ENCODE measurements at places on chromosomes 7 and 10. TPM values are rescaled to one million over a fixed set of nuclear protein-coding genes. Genes with fewer than 3 reads are reported as not detected.

The CPVL gene
- 125 TPM for total RNA-seq

The TFEC gene
- 9.1 TPM for total RNA-seq

The MAP3K8 gene
- total RNA-seq = 7.5 TPM

The TMEM229A gene
- not detected for total RNA-seq

The EPHB6 gene
- total RNA-seq = 75.6 TPM

The SORCS1 gene
- total RNA-seq = 3.6 TPM

The WNT8B gene
- 0.14 TPM for total RNA-seq

The MYL10 gene
- not detected for total RNA-seq

The MMP21 gene
- not detected for total RNA-seq

The GPC2 gene
- total RNA-seq = 11.2 TPM

The CDHR3 gene
- 2.2 TPM for total RNA-seq

The ZNF282 gene
- 7.6 TPM for total RNA-seq

The SPDYE9 gene
- not detected for total RNA-seq

The HSPA12A gene
- total RNA-seq = 1.7 TPM

The PAX4 gene
- not detected for total RNA-seq

The GGCT gene
- total RNA-seq = 43.4 TPM

The CCDC3 gene
- total RNA-seq = 17.3 TPM

The FKBP6 gene
- total RNA-seq = 0.19 TPM

The CLCN1 gene
- total RNA-seq = 0.09 TPM

The MUC12 gene
- total RNA-seq = 0.57 TPM

The CHN2 gene
- total RNA-seq = 5.9 TPM

The MLLT10 gene
- total RNA-seq = 27.9 TPM

The SNX13 gene
- total RNA-seq = 33.4 TPM

The ZWINT gene
- 72.5 TPM for total RNA-seq

The AVPI1 gene
- total RNA-seq = 1.4 TPM

The TACC2 gene
- total RNA-seq = 4.6 TPM

The MALSU1 gene
- 42.3 TPM for total RNA-seq

The DENND10 gene
- total RNA-seq = 26.0 TPM

The FAM180A gene
- 0.05 TPM for total RNA-seq

The AKR1C4 gene
- not detected for total RNA-seq

The PLPP4 gene
- total RNA-seq = 0.14 TPM

The OR6V1 gene
- total RNA-seq = not detected

The ZFAND2A gene
- 18.8 TPM for total RNA-seq

The HHEX gene
- 3.0 TPM for total RNA-seq

The TES gene
- total RNA-seq = 64.2 TPM

The POT1 gene
- 38.5 TPM for total RNA-seq

The ADAP1 gene
- 6.2 TPM for total RNA-seq

The DPYSL4 gene
- total RNA-seq = 0.28 TPM

The PIK3AP1 gene
- total RNA-seq = 8.1 TPM

The DDC gene
- total RNA-seq = 0.33 TPM

The DPP6 gene
- 4.5 TPM for total RNA-seq

The ZMYND11 gene
- 30.9 TPM for total RNA-seq

The MOGAT3 gene
- not detected for total RNA-seq

The OR9A2 gene
- total RNA-seq = not detected

The DYNC1I1 gene
- 2.5 TPM for total RNA-seq

The WDR37 gene
- total RNA-seq = 8.5 TPM

The SPDYE16 gene
- 0.14 TPM for total RNA-seq

The MACC1 gene
- 2.2 TPM for total RNA-seq

The CALHM1 gene
- total RNA-seq = 0.09 TPM

The ADGRA1 gene
- total RNA-seq = not detected

The GARS1 gene
- 44.9 TPM for total RNA-seq

The TUBB8 gene
- 0.05 TPM for total RNA-seq

The TMEM176A gene
- total RNA-seq = 11.0 TPM

The SLC26A4 gene
- 0.14 TPM for total RNA-seq

The HOXA9 gene
- total RNA-seq = 1.5 TPM

The SRPK2 gene
- 45.6 TPM for total RNA-seq

The PALS2 gene
- 23.6 TPM for total RNA-seq

Data from thymus (tissue), 14 donors.